ENCODE measurements at places on chromosomes 6 and 20.

DNA sequence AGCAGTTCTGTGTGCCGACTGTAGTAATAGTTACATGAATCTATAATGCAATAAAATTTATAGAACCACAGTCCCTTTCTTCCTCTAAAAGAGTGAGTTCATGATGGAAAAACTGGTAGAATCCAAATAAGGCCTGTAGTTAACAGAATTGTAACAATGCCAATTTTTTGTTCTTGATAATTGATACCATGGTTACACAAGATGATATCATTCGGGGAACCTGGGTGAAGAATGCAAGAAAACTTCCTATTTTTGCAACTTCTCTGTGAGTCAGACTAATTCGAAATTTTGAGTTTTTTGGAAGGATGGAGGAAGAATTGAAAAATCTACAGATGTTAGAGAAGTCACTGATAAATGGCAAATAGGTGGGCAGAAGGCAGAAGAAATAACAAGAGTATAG is 381.8 kb downstream of the CDKAL1 start:
- DNase-seq: no peak

GRCh38 chr6:168499045-168499650 is 58.2 kb downstream of the SMOC2 start:
- no peak for DNase-seq

DNA sequence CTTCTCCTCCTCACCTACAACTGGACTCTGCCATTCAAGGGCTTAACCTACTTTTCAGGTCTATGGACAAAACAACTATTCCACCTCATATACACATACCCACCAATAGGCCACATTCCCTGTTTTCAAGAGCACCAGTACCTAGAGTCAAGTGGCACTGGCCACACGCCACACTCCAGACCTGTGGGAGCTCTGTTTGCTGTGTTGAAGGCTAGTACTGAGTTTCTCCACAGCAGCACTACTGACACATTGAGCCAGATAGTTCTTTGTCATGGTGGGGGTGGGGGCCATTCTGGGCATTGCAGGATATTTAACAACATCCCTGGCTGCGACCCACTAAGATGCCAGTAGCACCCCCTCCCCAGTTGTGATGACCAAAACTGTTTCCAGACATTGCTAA is 84.1 kb downstream of the RALGAPA2 start:
- no peak for DNase-seq

DNA sequence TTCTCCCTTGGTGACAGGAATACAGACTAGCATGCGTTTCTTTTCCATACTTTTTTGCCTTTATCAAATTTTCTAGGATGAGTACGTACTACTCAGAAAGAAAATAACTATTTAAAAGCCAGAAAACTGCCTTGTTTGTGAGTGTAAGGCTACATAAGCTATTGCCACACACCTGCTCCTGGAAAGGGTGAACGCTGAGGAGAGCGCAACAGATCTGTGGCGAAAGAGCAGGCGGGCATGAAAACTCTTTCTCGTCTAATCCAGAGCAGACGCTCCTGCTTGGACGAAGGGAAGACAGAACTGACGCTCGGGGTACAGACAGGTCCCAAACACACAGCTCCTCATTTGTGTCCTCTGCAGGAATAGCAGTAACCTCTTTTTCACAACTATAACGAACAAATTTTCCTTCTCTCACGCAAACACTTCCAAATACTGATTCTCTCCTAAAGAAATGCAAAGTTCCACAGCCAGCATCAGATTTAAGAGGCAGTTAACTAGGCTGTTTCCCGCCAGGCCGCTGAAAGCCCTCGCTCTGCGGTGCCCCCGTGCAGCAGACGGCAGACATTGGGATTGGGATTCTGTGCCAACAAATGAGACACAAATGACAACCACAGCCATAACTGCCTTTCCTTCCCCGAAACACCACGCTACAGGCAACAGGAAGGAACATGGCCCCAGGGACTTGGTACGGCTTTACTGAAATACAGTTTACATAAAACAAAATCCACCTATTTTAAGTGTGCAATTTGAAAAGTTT is 20.0 kb downstream of the TAF4 start:
- no peak for DNase-seq

- no peak for DNase-seq
Measured at GRCh38 chr6:135901774-135902524, 50.4 kb downstream of the PDE7B start.

GRCh38 chr20:16747291-16747811 is 807 bp upstream of the OTOR start:
- no peak for DNase-seq

DNA sequence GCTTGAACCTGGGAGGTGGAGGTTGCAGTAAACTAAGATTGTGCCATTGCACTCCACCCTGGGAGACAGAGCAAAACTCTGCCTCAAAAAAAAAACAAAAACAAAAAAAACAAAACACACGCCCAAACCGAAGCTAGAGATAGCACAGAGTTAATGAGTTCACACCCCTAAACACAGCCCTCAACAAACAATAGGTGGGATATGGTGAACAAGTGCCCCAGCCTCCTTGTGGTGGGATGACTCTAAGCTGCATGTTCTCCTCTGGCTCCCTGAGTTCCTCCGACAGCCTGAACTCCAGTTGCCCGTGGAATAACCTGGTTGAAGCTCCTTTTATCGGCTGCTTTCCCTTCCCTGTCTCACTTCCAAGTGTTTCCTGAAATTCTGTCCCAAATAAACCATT is 22.1 kb upstream of the DSN1 start:
- no peak for DNase-seq
